Inflammatory macrophage treated with lipopolysaccharide for 4 hours (primary cell): ENCODE measurements at places on chromosomes 4 and X.

GRCh38 chrX:29470030-29470429 lies 745.3 kb upstream of the MAGEB2 start:
- no peak for DNase-seq

- no peak for DNase-seq
These were observed 1447.1 kb downstream of the PCDH19 start for GRCh38 chrX:98962996-98963395.

GRCh38 chrX:138897621-138898492 lies 186.3 kb upstream of the FGF13 start:
- no peak for DNase-seq

GRCh38 chrX:701673-702072 lies 71.1 kb downstream of the SHOX start:
- no peak for DNase-seq
